ENCODE measurements at places on chromosomes 2 and 18. TPM values are rescaled to one million over a fixed set of nuclear protein-coding genes. Genes with fewer than 3 reads are reported as not detected.

- no peaks in the 10 kb centered on the region for H3K4me1 ChIP-seq
- H3K27me3 ChIP-seq = no peaks in the 10 kb centered on the region
- peaks cover 10% of the 10 kb centered on the region for H3K36me3 ChIP-seq
- H3K4me3 ChIP-seq = no peak overlapping the region
- H3K27ac ChIP-seq = no peak overlapping the region
- DNase-seq = no peak
Measured at GRCh38 chr2:72183466-72183865, 35.8 kb upstream of the CYP26B1 start.

DNA sequence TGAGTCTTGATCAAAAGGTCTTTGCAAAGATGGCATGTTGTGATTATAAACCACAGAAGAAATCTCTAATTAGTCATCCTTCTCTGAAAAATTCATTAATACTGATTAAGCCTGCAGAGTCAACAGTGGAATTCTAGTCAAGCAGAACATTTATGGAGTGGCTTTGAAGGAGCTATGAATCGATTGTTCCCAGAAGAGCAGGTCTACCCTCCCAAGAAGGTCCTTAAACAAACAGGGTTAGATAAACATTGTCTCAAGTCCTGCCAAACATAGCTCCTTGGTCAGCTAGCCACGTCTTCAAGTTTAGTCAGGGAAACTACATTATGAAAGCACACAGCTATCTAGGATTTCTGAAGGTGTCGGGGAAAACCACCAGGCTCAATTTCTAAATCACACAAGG, 88.9 kb downstream of the ITGA4 start:
- H3K36me3 ChIP-seq = no peaks in the 10 kb centered on the region
- no peaks in the 10 kb centered on the region for H3K4me1 ChIP-seq
- no peak overlapping the region for H3K27ac ChIP-seq
- no peak overlapping the region for H3K4me3 ChIP-seq

DNA sequence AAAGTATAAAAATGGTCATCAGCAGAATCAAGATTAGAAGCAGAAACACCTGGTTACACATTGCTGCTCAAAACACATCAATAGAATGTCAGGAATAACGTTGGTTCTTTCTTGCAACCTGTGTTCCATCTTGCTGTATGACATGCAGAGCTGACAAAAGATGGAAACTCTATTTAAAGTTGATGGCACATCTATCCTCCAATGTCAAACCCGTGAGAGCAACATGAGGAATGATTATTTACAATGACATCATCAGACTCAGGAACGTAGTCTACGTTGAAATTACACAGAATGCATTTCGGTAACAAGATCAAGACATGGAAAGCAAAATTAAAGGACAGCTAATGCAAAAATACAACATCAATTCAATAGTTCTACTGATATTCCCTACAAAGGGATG, 26.2 kb upstream of the TTN start:
- H3K4me3 ChIP-seq = no peak overlapping the region
- no peaks in the 10 kb centered on the region for H3K27me3 ChIP-seq
- no peak overlapping the region for H3K27ac ChIP-seq
- H3K36me3 ChIP-seq = no peaks in the 10 kb centered on the region

DNA sequence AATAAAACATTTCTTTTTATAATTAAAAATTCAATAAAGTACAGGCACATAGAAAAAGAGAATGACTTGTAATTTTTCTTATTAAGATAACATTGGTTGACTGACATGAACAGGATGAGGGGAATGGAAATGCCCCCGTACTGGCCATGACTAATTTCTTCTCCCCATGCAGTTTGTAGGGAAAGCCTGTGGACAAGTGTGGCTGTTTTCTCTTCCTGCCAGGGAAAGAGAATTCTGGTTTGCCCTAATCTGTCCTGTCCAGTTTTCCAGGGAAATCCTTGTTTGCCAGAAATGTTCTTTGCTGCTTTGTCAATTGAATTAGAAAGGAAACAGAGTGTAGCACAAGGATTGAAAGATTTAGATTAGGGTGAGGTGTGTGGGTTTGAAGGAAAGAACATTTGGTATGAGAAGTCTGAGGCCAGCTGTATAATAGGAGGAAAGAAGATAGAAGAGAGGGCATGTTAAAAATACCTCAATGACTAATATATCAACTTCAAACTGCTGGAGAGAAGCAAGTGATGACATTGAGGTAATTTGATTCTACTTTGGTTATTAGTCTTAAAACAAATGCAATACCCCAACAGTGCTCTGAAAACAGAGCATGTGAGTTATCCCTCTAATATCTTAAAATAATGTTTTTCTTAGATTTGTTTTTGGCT, 593.9 kb upstream of the ZNF804A start:
- no peak overlapping the region for H3K27ac ChIP-seq
- H3K4me3 ChIP-seq = no peak overlapping the region
- H3K4me1 ChIP-seq = no peaks in the 10 kb centered on the region
- H3K27me3 ChIP-seq = no peaks in the 10 kb centered on the region
- no peaks in the 10 kb centered on the region for H3K36me3 ChIP-seq

DNA sequence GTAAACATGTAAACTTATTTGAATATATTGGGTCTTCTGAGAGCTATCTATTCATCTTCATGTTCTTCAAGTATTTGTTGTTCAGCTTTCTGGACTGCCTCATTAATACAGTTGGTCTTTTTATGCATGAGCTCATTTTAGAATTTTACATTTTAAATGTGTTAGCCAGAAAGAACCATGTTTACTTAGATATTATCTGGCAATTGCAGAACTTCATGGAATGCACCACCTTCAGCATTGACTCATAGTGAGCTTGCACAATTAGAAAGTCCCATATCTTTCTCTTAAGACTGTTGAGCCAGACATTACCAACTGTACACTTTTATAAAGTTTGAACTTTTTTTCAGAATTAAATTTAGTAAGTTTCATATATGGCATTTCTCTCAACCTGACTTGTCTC, 536.7 kb downstream of the RIT2 start:
- H3K4me3 ChIP-seq = no peak overlapping the region
- no peaks in the 10 kb centered on the region for H3K4me1 ChIP-seq
- H3K27ac ChIP-seq = no peak overlapping the region
- no peak for DNase-seq

GRCh38 chr2:2180446-2180845, 150.6 kb downstream of the MYT1L start:
- H3K4me1 ChIP-seq = no peaks in the 10 kb centered on the region
- no peak overlapping the region for H3K27ac ChIP-seq
- no peak overlapping the region for H3K4me3 ChIP-seq
- no peak for DNase-seq
- H3K36me3 ChIP-seq = no peaks in the 10 kb centered on the region

DNA sequence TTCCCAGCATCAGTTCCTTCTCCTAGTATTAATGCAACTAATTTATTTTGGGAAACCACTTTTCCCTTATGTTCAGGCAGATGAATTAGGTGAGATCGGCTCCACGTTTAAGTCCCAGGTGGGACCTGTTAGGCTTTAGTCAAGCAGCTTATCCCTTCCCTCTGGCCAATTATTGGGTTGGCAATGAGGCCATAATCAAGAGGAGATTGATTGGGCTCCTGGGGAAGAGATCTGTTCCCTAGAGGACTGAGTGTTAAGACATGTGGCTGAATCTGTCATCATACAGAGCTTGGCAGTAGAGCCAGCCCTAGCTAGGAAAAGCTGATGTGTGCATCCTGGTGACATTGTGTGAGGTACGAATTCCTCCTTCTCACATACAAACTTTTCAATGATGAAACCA, 104.4 kb downstream of the PTH2R start:
- peaks cover 3% of the 10 kb centered on the region for H3K27me3 ChIP-seq
- no peaks in the 10 kb centered on the region for H3K4me1 ChIP-seq
- no peak for DNase-seq
- no peaks in the 10 kb centered on the region for H3K36me3 ChIP-seq
- no peak overlapping the region for H3K4me3 ChIP-seq
- no peak overlapping the region for H3K27ac ChIP-seq

The FOXI3 gene
- total RNA-seq = not detected

The QPCT gene
- total RNA-seq = 0.71 TPM
